ENCODE measurements at places on chromosomes 11 and 22. TPM values are rescaled to one million over a fixed set of nuclear protein-coding genes. Genes with fewer than 3 reads are reported as not detected.

ZNF143 gene
- total RNA-seq, result 29.6 TPM

- no peaks in the 10 kb centered on the region for H3K27me3 ChIP-seq
- no peaks in the 10 kb centered on the region for H3K36me3 ChIP-seq
- H3K4me3 ChIP-seq, result peak overlapping the region; percentile 34
- peaks cover 26% of the 10 kb centered on the region for H3K4me1 ChIP-seq
These were observed 135.5 kb downstream of the ETS1 start for GRCh38 chr11:128451652-128452470.

DNA sequence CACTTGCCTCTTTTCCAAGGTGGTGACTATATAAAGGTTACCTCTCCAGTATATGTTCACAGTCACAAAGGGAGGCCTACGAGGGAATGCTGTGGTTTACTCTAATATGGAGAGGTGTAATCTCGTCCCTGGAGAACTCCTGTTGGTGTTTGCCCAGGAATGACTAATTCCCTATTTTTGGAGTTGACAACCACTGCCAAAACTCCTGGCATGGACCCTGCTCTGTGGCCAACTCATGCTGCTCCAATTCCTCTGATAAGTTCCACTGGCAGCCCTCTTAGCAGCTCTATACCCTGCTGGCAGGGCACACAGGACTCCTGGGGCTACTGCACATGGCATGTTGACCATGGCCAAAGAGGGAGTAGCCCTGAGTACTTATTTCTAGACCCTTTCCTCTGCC lies 418.7 kb upstream of the ANO5 start:
- H3K27me3 ChIP-seq, result no peaks in the 10 kb centered on the region
- H3K27ac ChIP-seq, result no peak overlapping the region
- H3K4me3 ChIP-seq, result no peak overlapping the region
- no peaks in the 10 kb centered on the region for H3K36me3 ChIP-seq
- H3K4me1 ChIP-seq, result no peaks in the 10 kb centered on the region

UBQLNL gene
- 0.72 TPM for total RNA-seq

ANKK1 gene
- not detected for total RNA-seq

GRCh38 chr11:90809581-90809980 lies 586.7 kb upstream of the CHORDC1 start:
- H3K4me3 ChIP-seq, result no peak overlapping the region
- H3K27ac ChIP-seq, result no peak overlapping the region
- DNase-seq, result no peak

ROBO3 gene
- total RNA-seq, result 12.6 TPM

OR6T1 gene
- total RNA-seq, result not detected

LIF gene
- 6.9 TPM for total RNA-seq
